Activated CD4-positive, alpha-beta T cell treated with anti-CD3 and anti-CD28 coated beads, Interleukin-2, amount 50 U/mL, for 1 hour (primary cell): ENCODE measurements at places on chromosomes 6 and 20.

DNA sequence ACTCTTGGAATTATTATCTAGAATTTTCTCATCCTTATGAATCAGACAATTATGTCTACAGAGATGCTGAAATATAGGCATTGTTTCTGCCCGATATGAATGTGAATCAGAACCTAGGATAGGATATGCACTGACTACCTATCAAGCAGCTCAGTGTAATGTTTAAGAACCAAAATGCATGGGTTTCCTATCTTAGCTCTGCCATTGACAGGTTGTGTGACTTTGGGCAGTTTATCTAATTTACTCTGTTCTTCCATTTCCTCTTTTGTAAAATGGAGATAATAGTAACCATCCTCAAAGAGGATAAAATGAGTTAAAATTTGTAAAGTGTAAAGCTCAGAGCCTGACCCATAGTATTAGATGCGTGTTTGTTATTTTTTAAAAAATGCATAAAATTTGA is 10.2 kb upstream of the AIG1 start:
- no peak for DNase-seq

DNA sequence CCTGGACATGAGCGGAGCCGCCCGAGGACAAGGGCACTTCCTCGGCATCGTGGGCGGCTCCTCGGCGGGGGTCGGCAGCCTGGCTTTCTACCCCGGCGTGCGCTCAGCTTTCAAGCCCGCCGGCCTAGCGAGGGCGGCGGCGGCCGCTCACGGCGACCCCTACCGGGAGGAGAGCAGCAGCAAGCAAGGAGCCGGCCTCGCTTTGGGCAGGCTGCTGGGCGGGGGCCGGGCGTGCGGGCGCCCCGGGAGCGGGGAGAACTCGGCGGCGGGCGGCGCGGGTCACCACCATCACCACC is 6.7 kb downstream of the PRDM13 start:
- DNase-seq, result no peak

DNA sequence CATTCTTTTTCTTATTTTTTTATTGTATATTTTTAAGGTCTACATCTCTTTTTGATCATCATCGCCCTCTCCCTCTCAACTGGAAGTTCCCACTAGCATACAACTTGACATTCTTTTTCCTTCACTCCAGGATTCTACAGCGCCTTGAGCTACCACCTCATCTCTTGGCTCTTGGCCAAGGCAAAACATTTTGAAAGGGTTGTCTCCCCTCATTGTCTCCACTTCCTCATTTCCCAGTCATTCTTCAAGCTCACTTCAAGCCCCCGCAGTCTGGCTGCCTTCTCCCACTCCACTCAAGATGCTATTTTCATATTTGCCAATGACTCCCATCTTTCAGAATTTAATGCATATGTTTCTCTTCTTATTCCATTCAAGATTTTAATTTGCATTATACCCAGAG is 63.0 kb downstream of the OPN5 start:
- no peak for DNase-seq

DNA sequence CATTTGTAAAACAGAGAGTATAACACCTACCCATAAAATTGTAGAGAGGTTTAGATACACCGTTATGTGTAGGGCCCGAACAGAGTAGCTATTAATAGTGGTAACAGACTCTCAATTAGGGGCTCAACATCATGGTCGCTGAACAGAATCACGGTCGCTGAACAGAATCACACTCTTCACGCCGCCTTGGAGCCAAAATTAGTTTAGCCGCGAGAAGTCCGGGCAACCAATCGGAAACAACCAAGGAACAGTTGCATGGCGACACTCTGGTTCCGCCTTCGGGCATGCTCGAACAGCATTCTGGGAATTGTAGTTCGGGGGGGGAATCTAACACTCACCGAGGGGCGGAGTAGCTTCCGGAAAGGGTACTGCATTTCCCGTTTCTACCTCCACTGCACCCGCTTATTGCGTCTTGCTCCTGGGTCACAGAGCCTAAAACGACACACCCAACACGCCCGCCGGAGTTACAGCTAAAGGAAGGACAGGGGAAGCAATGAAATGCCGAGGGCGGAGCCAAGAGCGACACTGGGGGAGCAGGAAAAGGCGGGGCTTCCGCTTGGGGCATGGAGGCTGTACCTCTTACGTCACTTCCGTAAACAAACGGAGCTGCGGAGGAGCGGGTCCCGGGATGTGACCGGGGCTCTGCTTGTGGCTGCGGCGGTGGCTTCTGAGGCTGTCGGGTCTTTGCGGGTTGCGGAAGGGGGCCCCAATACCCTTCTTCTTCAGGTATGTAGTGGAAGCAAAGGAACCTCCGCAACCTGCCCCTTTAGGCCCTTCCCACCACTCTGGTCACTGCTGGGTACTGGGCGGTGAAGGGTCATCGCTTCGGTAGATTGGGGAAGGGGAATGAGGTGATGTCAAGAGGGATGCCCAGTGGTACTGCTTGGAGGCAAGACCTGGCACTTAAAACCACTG is at the start of gene CCDC28A:
TSS of gene CCDC28A (plus strand) at position 593 of the 915 bp plus-strand sequence. CDS start 2,352 bp downstream, outside the sequence.
- DNase-seq, result peak; percentile 90

DNA sequence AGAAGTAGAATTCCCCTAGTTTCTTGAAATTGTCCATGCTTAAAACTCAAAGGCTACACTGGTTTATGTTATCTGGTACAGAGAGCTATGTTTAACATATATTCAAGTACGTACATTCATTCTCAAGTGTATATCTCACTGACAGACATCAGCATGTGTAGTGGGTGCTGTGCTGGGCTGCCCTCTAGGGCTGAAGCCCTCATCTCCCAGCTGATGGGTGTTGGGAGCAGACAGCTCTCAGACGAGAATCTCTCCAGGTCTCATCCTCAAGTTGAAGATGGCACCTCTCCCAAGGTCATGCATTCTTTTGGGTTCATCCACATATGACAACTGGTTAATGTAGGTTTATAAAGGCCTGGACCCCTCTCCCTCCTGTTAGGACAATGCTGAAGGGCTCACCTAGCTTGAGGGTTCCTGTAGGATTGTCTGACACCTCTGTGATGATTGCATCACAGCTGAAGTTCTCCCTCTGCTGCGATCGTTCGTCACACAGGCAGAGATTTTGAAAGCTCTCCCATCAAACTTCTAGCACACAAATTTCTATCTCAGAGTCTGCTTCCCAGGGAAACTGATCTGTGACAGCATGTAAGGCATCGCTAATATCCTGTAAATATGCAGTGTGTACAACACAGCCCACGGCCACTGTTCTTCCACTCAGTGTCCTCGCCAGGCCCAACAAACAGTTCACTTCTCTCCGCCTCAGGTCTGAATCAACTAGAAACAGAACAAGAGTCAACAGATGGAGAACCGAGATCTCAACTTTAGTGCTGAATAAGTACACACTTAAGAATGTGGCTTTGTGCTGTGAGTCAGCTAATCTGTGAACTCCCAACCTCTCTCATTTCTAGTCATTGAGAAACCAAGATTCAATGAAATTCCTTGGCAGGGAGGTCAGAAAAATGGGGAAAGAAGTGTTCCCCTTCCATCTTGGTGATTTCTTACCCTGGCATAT is 43.2 kb downstream of the PREP start:
- DNase-seq, result no peak

GRCh38 chr6:108557494-108558371 is 3.0 kb upstream of the FOXO3 start:
- peak; percentile 78 for DNase-seq

- DNase-seq, result no peak
Measured at GRCh38 chr6:8352335-8352965, 82.9 kb downstream of the SLC35B3 start.

DNA sequence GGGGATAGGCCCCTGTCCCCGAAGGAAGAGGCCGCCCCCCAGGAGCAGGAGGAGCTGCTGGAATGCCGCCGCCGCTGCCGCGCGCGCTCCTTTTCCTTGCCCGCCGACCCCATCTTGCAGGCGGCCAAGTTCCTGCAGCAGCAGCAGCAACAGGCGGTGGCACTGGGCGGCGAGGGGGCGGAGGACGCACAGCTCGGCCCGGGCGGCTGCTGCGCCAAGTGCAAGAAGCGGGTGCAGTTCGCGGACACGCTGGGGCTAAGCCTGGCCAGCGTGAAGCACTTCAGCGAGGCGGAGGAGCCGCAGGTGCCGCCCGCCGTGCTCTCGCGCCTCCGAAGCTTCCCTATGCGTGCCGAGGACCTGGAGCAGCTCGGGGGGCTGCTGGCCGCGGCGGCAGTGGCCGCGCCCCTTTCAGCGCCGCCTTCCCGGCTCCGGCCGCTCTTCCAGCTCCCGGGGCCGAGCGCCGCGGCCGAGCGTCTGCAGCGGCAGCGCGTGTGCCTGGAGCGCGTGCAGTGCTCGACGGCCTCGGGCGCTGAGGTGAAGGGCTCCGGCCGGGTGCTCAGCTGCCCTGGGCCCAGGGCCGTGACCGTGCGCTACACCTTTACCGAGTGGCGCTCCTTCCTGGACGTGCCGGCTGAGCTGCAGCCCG is 630 bp downstream of the PPP1R3G start:
- DNase-seq, result no peak

GRCh38 chr6:33312361-33313104 is 1.3 kb downstream of the TAPBP start:
- peak; percentile 85 for DNase-seq

DNA sequence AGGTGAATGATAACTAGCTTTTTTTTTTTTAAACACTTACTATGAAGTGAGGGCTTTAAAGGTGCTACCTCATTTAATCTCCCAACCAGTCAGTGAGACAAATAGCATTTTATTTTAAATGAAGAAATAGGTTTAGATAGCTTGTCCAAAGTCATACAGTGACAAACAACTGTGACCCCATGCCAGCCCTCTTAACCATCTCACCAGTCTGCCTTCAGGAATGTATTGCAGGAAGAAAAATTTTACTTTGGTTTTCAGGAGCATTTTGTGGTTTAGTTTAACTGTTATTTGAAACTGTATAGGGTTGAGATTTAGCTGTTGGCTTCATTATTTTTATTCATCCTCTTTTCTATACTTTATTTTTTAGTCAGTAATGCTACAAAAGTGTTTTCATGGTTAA is 18.6 kb downstream of the DSE start:
- no peak for DNase-seq

DNA sequence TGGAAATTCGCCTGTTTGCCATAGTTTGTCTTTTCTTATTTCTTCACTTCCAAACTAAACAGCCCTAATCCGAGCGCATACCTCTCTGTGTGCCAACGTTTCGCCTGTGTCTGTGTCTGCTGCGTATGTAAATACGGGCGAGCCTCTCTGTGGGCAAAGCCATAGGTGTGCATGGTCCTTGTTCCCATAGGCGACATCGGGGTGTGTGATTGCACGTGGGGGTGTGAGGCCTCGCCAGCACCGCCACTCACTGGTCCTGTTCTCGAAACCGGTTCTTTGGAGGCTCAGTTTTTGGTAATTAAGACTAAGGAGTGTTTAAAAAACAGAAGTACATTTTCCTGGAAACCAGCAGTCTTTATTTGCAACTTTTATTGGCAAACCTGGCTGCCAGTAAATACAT is 6.0 kb upstream of the FOXC1 start:
- no peak for DNase-seq

DNA sequence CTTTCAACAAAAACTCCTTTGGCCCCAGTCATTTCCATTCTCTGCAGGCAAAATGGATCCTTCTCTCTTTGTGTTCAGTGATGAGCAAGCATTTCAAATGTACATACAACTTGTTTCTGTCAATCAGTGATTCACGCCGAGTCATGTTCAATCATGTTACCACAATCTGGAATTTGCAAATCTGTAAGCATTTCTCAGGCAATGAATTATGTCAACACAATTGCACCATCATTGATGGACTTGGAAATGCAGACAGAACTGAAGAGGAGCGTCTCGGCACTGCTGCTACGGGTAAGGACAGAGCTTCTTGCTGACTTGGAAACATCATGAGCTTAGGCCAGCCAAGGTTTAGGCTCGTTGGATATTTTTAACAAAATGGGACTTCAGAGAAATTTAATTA is 132.8 kb upstream of the AGPAT4 start:
- no peak for DNase-seq

DNA sequence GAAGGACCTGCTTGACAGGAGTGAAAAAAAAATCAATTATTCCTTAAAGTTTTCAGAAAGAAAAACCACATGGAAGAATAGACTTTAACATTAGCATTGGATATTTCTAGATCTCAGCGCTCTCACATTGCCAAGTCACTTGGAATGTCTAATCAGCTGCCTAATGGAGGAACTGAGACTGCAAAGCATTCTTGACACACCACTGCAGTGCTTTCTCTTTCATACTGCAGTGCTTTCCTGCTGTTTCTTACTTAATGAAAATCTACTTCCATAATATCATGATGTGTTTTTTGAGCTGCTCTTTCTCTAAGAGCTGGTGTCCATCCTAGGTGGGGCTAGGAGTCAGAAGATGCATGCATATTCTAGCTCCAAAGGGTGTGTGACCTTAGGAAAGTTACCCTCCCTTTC is 20.4 kb upstream of the MCM3 start:
- no peak for DNase-seq

DNA sequence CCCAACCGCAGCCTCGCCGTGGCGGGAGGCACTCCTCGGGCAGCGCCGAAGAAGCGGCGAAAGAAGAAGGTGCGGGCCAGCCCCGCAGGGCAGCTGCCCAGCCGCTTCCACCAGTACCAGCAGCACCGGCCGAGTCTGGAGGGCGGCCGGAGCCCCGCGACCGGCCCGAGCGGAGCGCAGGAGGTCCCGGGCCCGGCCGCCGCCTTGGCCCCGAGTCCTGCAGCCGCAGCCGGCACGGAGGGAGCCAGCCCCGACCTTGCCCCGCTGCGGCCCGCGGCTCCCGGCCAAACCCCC is 525 bp downstream of the PNRC1 start:
- no peak for DNase-seq

DNA sequence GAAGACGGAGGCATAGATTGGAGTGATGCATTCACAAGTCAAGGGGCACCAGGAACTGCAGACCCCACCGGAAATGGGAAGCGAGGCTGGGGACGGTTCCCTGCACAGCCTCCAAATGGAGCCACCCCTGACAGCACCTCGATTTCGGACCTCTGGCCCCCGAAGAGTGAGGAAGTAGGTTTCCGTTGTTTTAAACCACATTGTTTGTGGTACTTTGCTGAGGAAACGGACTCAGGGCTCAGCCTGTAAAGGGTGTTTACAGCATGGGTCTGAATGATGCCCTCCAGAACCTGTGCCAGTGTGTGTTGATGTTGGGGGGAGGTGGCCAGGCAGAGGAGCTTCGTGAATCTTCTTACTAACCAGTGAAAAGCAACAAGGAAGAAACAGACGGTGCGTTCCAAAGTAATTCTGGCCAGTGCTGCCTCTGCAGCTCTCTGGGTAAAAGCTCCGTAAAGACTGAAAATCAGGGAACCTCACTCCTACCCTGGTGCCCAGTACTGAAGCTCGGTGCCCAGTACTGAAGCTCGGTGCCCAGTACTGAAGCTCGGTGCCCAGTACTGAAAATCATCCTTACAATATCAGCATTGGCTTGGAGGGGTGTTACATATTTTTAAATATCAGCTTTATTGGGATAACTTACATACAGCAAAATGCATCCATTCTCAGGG is 30.1 kb upstream of the CCR6 start:
- DNase-seq, result no peak

- DNase-seq, result no peak
Measured at GRCh38 chr6:45697605-45698004, 318.1 kb downstream of the CLIC5 start.

DNA sequence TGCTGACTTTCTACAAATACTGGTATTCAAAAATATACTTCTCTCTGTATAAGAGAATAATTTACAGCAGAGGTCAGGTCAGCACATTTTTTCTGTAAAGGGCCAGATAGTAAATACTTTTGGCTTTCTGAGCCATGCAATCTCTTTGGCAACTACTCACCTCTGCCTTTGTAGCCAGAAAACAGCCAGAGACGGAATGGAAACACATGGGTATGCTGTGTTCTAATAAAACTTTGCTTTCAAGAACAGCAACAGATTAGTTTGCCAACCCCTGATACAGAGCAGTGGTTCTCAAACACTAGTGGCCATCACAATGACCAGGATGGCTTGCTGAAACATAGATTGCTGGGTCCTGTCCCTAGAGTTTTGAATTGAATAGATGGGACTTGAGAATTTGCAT is 46.3 kb downstream of the SYCP2L start:
- no peak for DNase-seq
